ENCODE measurements at places on chromosomes 1 and 21. TPM values are rescaled to one million over a fixed set of nuclear protein-coding genes. Genes with fewer than 3 reads are reported as not detected.

GRCh38 chr1:20492751-20493150, 6.7 kb upstream of the CAMK2N1 start:
- no peaks in the 10 kb centered on the region for H3K27me3 ChIP-seq
- H3K4me1 ChIP-seq: peaks cover 30% of the 10 kb centered on the region
- no peak overlapping the region for H3K27ac ChIP-seq
- H3K4me3 ChIP-seq: no peak overlapping the region
- DNase-seq: no peak

DNA sequence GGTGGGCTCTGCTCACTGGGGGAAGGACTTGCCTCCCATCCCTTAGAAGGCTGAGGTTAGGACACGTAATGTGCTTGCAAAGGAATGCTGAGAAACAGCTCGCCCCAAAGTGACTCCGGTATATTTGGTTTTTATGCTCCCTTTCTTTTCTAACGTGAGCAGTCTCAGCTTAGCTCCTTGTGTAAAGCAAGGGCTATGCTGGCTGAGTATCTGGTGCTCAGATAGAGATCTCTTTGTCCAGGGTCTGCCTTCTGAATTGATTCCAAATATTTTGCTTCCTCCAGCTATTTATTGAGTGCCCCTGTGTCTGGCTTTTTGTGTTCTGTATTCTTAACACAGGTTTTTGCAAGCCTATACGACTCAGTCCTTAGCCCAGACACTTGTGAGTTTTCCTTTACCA, 94.5 kb upstream of the ARTN start:
- no peaks in the 10 kb centered on the region for H3K27me3 ChIP-seq
- DNase-seq: no peak
- H3K4me1 ChIP-seq: peaks cover 28% of the 10 kb centered on the region
- no peak overlapping the region for H3K27ac ChIP-seq
- H3K36me3 ChIP-seq: peaks cover 8% of the 10 kb centered on the region

DNA sequence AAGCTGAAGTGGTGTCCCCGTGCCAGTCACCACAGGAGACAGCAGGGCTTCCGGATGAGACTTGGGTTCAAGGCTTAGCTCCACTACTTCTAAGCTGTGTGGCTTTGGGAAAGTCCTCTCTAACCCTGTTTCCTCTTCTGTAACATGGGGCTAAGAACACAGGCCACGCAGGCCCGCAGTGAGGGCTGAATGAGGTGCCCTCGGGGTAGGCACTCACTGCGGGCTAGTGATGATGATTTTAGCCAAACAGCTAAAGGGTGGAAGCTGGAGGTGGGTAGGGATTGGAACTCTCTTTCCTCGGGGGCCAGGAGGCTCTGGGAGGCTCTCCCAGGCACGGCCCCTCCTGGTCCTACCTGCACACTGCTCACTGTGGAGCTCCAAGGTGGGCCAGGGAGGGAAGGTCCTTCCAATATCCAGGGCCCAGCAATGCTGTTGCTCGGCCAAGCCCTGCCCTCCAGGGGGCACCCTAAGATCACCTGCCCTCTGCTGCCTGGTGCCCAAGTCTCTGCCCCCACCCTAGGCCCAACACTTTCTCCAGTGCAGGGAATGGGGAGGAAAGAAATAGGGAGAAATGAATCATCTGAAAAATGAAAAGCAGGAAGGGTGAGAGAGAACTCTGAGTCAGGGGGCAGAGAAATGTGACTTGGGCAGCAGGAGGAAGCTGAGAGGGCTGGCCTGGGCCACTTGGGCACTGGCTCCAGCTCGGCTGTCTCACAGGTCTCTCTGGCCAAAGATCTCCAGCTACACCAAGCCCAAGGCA, 19.2 kb upstream of the EVA1B start:
- H3K27ac ChIP-seq: peak overlapping the region; percentile 50
- no peak for DNase-seq
- H3K4me3 ChIP-seq: no peak overlapping the region
- H3K36me3 ChIP-seq: peaks cover 9% of the 10 kb centered on the region

Gene LEMD1
- 2.5 TPM for total RNA-seq

Gene AMY1A
- total RNA-seq: not detected

All from astrocyte (in vitro differentiated cells and primary cell).